Uterine smooth muscle cell (primary cell): ENCODE measurements at places on chromosomes 4 and X. TPM values are rescaled to one million over a fixed set of nuclear protein-coding genes. Genes with fewer than 3 reads are reported as not detected.

Gene GAGE1
- not detected in 2 replicates for total RNA-seq

Gene RAB40A
- under 0.01 and 0.25 TPM in 2 replicates for total RNA-seq

Gene RHOH
- total RNA-seq, result 0.89 TPM in 1 of 2 replicates, not detected in the other

Gene AWAT2
- not detected in 2 replicates for total RNA-seq

Gene P2RY10
- total RNA-seq, result not detected in 2 replicates

Gene CLDN2
- not detected in 2 replicates for total RNA-seq

Gene GPR143
- not detected in 2 replicates for total RNA-seq
